ENCODE measurements at places on chromosomes 6 and 20.

- no peak for DNase-seq
Observed at GRCh38 chr6:82589509-82590206, 226.0 kb downstream of the TPBG start.

GRCh38 chr6:148521158-148521557 lies 178.5 kb downstream of the SASH1 start:
- no peak for DNase-seq

DNA sequence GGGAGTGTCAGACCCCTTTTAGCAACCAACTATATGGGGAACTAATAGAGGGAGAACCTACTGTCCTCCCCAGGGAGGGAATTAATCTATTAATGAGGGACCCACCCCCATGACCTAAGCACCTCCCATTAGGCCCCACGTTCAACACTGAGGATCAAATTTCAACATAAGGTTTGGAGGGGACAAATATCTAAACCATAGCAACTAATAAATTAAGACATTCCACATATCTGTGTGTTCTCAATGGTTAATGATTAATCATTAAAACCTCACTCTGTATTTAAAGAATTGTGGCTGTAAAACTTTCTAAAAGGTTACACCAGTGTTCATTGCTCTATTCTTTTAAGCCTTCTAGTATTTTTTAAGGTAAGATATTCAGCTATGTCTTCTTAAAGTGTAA lies 500.4 kb upstream of the SULF2 start:
- DNase-seq: no peak

DNA sequence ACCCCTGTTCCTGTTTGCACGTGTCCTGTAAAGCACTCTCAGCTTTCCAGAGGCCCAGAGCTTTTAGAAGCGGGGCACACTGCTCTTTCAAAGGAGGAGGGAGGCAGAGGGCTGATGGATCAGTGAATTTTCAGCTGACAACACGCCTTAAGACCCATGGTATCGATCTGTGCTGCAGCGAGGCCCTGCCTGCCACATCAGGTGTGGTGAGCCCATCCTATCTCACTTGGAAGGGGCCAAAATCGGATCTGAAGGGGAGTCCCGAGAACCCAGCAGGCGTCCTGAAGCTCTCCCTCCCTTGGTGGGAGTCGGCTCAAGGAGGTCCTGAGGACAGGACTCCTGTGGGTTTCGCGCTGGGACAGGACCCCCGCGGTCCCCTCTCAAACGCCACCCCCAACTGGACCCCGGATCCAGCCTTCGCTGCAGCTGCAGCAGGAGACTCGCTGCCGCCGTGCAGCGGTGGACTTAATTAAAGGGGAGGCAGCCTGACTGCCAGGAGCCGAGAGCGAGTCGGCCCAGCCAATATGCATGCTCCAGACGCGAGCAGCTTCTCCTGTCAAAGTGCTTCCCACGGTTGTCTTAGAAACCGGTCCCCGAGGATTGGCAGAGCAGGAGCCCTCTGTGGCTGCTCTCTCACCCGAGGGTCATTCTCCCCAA lies 580.0 kb upstream of the ZNF337 start:
- no peak for DNase-seq

GRCh38 chr6:2652611-2653010 lies 98.1 kb downstream of the MYLK4 start:
- DNase-seq: no peak

GRCh38 chr20:32841174-32841573 lies 17.5 kb upstream of the EFCAB8 start:
- DNase-seq: no peak

Measured in central memory CD4-positive, alpha-beta T cell (primary cell).